ENCODE measurements at places on chromosomes 5 and 9. TPM values are rescaled to one million over a fixed set of nuclear protein-coding genes. Genes with fewer than 3 reads are reported as not detected.

GRCh38 chr5:148343603-148344487 lies 8.5 kb downstream of the SPINK9 start:
- DNase-seq = no peak

- no peak for DNase-seq
Observed at GRCh38 chr5:73482383-73483136, 15.7 kb upstream of the BTF3 start.

ANKRD31 gene
- total RNA-seq = 0.29 TPM

TTC1 gene
- 44.7 TPM for total RNA-seq
